ENCODE measurements at places on chromosomes 12 and 14.

- DNase-seq: no peak
These were observed 15.8 kb downstream of the FAM222A start for GRCh38 chr12:109729371-109729781.

DNA sequence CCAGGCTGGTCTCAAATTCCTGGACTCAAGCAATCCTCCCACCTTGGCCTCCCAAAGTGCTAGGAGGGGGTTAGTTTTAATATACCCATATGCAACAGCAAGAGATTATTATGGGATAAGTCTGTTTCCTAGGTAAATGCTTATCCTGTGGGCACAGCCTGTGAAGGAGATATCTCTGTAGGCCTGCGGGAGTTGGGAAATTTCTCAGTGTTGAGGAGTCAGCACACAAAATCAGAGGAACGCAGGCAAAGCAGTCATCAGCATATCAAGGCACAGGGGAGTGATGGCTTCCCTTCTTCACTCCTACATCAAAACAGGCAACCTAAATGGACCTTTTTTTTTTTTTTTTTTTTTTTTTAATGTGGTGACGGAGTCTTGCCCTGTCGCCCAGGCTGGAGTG lies 20.9 kb upstream of the TMED10 start:
- no peak for DNase-seq

DNA sequence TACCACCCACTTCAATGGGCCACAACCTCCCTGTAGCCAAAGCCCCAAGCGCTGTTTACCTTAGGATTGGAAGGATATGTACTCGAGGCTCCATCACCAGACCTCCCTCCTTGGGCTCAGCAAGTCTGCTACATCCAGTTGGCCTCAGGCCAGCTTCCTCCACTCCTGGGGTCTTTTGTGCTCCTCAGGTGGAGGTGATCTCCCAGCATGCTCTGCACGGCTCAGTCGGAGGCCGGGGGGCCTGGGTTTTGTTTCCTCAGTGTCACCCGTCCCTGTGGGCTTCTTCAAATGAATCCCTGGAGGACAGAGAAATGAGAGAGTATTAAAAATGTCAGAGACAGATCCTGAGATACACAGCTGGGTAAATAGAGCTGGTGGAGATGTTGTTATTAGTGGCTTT lies 723.1 kb upstream of the TBX3 start:
- no peak for DNase-seq

- no peak for DNase-seq
These were observed 106.0 kb upstream of the SFSWAP start for GRCh38 chr12:131604859-131605258.

GRCh38 chr12:113222730-113223531 lies 1.7 kb downstream of the TPCN1 start:
- DNase-seq: peak; percentile 64

GRCh38 chr12:58773986-58774385 lies 146.3 kb downstream of the LRIG3 start:
- DNase-seq: no peak

- DNase-seq: peak; percentile 42
These were observed 4.5 kb upstream of the OR11H6 start for GRCh38 chr14:20219033-20219432.

DNA sequence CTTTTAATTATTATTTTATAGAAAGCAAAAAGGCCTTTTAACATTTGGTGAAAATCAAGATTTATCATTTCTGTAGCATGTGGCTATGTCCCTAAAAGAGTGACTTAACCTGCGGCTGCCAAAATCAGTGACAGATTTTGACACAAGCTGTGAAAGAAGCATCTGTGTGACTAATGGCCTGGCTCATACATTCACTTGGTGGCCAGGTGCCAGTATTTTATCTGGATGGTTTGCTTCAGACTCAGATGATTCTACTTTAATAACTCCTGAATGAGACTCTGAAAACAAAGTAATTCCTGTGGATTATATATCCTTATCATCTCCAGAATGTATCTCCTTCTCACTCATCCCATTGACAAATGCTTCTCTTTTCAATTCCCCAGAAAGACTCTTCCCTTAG lies 103.0 kb downstream of the FSCB start:
- no peak for DNase-seq

DNA sequence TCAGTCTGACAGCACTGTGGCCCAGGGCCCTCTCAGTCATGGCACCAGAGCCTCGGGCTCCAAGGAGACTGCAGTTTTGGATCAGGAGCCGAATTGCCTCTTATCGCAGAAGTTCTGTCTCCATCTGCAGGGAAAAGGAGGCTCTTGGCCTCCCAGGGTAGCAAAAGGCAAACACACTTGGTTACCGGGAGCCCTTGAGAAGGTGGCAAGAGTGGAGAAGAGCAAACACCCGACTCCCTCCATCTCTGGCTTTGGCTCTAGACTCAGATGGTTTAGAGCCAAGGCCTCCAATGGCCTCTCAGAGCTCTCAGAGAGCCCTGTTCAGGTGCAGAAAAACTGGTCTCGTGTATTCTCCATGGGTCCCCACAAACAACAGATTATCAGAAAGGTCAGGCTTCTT lies 44.6 kb downstream of the NINJ2 start:
- DNase-seq: no peak

DNA sequence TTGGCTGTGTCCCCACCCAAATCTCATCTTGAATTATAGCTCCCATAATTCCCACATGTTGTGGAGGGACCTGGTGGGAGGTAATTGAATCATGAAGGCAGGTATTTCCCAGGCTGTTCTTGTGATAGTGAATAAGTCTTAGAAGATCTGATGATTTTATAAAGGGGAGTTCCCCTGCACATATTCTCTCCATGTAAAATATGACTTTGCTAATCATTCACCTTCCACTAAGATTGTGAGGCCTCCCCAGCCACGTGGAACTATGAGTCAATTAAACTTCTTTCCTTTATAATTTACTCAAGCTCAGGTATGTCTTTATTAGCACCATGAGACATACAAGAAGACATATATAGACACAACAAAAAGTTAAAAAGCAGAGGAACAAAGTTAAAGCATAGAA lies 120.0 kb downstream of the CPNE8 start:
- DNase-seq: no peak

DNA sequence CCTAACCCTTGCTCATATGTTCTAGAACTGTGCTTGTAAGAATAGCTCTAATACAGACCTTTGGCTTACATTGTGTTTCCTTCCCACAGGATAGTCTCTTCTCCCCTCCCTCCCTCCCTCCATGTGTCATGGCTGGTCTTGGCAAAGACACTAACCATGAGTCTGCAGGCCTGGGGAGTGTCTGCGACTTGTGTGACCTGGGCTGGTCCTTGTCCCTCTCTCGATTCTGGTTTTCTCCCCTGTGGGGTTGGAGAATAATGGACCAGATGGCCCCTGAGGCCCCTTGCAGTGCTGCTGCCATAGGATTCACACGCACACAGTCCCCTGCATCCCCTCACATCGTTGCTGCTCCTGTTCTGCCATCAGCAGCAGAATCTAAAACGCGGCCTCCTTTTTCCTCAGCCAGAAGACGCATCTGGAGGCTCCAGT lies 30.3 kb downstream of the DEGS2 start:
- no peak for DNase-seq

DNA sequence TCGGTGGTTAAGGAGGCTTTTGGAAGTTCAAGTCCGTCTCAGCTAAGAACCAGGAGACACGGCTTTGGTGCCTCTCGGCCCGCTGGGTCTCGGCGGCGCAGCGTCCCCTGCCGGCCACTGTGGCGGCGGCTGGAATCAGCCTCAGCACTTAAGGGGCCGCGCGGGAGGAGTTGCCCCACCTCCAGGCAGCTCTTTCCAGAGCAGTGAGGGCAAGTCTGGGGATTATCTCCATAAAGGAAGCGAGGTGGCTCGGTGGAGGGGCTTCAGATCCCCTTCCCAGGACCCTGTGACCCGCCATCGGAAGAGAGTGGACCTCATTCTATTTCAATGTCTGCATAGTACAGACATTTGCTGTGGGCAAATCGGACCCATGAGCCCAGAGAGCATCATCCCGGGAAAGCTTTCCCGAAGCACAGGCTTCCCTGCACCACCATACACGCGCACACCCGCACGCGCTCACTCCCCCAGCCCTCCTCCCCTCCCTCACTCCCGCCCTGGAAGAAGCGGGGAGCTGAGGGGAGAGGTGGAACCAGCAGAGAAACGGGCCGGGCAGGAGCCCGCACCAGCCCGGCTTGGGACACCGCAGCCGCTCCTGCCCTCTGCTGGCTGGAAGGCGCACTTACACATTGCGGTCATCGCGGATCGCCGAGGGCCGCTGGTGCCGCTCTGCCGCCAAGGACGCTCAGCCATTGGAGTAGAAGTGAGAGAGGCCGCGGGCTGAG lies 15.9 kb downstream of the RNASE2 start:
- DNase-seq: peak; percentile 81

GRCh38 chr14:89425931-89426330 lies 8.9 kb upstream of the FOXN3 start:
- no peak for DNase-seq

GRCh38 chr12:22051114-22051698 lies 5.2 kb downstream of the CMAS start:
- no peak for DNase-seq

GRCh38 chr12:21823581-21823980 lies 49.1 kb upstream of the KCNJ8 start:
- DNase-seq: no peak

DNA sequence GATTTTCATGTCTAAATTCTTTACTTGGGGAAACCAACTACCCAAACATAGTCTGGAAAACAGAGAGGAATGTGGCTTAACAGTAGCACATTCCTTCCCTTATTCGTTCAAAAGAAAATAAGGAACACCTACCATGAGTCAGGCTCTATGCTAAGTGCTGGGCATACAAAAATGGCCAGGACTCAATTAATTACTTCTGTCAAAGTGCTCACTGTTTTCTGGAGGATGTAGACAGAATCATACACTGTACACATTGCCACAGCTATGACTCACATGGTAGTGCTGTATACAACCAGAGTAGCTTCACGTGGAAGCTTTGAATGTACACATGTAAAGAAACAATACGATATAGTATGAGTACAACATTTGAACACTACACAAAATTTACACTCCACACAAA lies 50.1 kb downstream of the SLC25A21 start:
- no peak for DNase-seq

DNA sequence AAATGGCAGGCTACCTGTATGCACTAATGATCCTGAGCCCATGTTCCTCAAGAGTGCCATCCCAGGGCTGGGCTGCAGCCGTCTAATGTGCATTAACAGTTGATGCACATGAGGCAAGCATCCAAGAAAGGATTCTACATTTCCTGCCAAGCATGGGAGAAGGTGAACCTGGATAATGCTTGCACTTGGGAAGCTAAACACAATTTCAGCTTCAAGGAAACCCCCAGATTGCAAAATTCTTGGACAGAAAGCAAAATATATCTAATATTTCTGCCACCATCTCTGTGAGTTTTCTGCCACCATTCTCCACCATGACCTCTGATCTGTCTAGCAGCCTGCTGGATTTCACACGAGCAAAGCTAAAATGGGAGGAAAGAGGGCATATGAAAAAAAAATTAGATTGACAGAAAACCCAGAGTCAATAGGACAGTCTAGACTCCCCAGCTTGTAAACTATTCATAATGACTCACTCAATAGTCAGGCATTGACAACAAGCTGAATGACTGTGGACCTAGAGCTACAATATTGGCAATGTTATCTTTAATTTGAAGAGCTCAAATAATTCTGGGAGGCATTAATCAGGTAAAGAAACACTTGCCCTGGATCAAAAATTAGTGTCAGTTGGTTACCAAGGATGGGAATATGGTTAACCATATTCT lies 91.9 kb upstream of the BCL2L14 start:
- DNase-seq: no peak

DNA sequence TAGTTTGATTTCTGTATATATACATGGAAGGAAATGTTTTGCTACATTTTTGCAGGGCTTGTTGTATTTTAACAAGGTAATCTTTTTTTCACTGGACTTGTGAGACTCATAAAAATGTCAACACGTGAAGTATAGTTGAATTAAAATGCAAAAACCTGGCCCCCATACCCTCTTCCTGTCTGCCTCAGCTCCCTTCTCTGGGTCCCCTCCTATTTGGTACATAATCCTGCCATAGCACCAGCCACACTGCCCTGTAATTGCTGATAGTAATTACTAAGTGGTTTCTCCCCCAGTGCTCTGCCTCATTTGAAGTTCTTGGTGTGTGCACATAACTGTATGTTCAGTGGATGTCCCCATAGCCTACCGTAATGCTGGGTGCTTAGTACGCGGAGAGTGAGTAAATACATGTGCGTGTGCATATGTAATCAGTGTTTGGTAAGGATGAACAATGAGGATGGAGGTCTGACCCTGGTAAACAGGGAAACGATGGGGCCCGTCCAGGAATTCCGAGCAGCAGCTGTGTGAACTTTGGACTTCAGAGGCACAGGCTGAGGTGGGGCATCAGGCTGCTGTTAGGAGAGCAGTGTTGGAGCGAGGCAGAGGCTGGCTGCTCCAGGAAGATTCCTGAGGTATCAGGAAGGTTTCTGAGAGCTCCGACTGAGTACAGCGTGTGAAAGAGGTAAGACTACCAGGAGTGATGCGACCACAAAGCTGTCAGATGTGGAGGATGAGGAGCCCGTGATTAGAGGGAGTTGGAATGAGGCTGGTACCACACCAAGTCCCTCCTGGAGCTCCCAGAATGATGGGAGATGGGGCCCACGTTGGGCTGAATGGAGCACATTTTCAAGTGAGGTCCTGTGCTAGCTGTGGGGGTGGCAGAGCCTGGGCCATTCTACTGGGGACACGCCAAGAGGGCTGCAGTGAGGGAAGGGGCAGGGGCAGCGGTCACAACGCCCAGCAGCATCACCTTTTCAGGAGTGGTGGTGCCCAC lies 106.8 kb downstream of the PELI2 start:
- DNase-seq: no peak

DNA sequence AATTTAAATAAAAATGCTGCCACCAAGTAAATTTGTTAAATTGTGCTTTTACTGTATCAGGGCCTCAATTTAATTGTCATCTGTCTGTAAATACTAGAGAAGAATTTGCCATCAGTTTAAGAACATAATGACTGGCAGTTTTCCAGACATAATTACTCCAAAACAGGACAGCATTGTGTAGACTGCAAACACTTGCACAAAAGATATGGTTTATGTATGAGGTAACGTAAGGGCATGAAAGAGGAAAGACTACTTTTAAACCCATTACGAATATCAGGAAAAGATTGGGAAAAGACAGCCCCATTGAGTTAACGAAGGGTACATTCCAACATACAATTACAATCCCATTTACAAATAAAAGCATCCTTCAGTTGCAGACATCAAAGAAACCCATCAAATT lies 59.8 kb upstream of the KRR1 start:
- DNase-seq: no peak

DNA sequence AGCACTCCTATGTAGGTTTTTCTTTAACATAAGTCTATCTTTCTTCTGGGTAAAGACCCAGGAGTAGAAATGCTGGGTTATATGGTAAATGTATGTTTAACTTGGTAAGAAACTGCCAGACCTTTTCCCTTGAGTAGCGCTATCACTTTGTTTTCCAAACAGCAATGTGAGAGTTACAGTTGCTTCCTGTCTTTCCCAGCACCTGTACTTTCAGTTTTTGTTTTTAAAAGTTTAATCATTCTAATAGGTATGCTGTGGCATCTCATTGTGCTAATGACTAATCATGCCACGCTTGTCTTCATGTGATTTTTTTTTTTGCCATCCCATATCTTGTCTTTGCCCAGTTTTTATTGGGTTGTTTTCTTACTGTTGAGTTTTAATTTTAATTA lies 28.1 kb downstream of the GIT2 start:
- DNase-seq: no peak

All from NCI-H460 (cell line).